ENCODE measurements at places on chromosomes 4 and X.

GRCh38 chr4:152310257-152310656 lies 225.6 kb downstream of the FBXW7 start:
- DNase-seq, result no peak

DNA sequence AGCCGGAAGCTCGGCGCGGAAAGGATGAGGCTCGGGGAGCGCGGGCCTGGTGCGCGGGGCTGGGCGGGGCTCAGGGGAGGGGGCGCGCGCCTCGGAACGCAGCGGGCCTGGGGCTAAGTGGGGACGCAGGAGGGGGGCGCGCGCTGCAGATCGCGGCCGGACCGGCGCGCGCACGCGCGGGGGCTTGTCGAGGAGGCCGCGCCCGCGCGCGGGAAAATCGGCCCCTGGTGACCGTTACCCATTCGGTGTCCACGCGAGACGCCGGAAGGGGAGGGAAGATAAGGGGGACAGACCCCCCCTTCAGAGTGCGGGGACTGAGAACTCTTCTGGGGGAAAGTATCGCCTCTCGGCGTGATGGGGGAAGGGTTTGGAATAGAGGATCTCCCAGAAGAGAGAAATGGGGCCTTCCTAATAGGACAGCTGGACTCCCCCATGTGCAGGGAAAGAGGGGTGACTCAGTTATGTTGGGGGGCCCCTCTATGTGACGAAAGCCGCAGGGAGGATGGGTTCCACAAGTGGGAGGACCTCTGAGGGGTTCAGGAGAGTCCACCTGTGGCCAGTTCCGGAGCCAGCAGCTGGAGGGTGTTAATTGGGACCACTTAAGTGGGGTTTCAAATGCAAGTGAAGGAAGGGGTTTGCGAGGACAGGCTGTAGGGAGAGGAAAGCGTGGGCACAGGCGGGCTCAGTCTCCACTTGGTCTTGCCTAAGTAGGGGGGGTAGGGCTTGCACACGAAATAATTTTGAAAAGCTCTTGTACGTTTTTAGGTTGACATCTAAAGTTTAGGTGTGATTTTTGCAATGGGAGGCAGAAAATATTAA lies 584 bp downstream of the SUV39H1 start:
- peak; percentile 59 for DNase-seq

DNA sequence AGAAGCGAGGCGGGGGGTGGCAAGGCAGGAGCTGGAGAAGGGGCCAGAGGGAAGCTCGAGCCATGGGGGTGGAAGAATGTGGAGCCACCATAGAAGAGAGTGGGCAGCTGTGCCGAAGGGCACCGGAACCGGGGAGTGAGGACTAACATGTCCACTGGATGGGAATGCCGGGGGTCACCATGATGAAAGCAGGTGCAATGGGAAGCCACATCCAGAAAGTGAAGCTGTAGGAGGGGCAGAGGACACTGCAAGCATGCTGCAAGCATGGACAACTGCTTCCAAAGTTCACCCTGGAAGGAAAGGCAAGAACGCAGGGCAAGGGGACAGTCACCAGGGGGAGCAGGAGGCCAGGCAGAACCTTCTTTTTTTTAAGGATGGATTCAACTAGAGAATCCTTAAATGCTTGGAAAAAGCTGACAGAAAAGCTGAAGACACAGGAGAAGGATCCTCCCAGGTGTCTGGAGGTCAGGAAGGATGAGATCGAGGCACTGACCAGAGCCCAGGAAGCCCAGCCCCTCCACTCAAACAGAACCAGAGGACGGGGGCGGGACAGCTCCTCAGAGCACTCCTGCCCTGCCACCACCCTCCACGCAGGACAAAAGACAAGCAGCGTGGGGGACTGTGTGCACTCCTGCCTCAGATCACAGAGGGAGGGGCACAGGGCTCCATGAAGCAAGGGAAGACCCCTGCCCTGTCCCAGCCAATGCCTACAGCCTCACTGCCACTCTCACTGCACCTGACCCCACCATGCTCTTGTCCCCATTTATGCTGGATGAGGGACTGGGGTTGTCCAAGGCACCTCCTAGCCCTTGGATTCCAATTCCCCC lies 169.2 kb downstream of the AFAP1 start:
- DNase-seq, result peak; percentile 53

GRCh38 chrX:121733514-121733913 lies 686.1 kb downstream of the GLUD2 start:
- DNase-seq, result no peak

DNA sequence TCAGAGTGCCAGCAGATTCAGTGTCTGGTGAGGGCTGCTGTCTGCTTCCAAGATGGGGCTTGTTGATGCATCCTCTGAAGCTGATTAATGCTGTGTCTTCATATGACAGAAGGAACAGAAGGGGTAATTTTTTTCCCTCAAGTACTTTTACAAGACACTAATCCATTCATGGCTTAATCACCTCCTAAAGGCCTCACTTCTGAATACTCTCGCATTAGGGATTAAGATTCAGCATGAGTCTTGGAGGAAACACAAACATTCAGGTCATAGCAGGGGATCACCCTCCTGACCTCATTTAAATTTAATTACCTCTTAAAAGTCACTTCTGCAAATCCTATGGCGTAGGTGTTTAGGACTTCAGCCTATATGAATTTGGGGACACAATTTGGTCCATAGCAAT lies 1145.5 kb upstream of the PCDH10 start:
- DNase-seq, result no peak

DNA sequence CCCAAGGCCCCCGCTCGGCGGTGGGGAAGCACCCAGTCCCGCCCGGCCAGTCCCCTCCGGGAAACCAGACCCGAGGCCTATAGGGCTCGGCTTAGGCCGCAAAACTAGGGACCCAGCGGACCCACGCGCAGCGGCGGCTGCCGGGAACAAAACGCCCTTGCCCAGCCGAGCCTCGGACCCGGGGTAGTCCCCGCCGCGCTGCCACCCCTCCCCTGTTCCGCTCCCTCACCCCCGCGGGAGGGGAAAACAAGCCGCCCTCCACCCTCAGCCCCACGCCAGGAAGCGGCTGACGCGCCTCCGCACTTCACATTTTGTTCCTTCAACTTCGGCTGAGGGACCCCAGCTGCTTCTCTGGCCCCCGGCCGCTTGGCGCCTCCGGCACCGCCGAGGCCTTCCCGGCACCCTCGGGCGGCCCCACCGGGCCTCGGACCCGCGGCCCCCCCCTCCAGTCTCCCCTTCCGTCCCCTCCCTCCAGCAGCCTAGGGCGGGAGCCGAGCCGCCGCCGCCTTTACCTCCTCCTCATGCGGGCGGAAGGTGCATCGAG lies 694 bp downstream of the PDS5A start:
- DNase-seq, result peak; percentile 52

GRCh38 chr4:159946983-159947615 lies 844.2 kb downstream of the RAPGEF2 start:
- DNase-seq, result no peak

DNA sequence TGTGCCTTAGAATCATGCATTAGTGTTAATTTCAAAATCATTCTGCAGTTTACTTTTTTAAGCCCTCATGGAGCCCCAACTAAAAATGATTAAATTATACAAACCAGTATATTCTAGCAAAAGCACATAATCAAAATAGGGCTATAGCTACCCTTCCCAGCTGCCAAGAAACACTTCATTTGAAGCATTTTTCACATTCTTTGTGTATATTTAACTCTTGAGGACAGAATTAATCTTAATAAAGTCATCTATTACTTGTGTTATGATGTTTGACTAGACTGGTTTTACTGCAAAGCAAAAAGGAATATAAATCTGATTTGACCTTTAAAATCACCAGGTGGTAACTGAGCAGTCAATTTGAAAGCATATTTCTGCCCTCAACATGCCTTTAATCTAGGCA lies 145.1 kb downstream of the PRDM5 start:
- no peak for DNase-seq

- no peak for DNase-seq
Measured at GRCh38 chrX:118595501-118596042, 100.0 kb downstream of the DOCK11 start.

GRCh38 chr4:85703096-85703495 lies 228.1 kb downstream of the ARHGAP24 start:
- DNase-seq, result no peak

DNA sequence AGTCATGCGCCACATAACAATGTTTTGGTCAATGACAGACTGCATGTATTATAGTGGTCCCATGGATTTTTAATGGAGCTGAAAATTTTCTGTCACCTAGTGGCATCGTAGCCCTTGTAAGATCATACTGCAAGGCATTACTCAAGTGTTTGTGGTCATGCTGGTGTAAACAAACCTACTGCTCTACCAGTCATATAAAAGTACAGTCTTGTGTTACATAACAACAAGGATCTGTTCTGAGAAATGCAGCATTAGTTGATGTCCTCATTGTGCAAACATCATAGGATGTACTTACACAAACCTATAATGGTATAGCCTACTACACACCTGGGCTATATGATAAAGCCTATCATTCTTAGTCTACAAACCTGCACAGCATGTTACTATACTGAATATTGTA lies 34.6 kb downstream of the COX18 start:
- no peak for DNase-seq

DNA sequence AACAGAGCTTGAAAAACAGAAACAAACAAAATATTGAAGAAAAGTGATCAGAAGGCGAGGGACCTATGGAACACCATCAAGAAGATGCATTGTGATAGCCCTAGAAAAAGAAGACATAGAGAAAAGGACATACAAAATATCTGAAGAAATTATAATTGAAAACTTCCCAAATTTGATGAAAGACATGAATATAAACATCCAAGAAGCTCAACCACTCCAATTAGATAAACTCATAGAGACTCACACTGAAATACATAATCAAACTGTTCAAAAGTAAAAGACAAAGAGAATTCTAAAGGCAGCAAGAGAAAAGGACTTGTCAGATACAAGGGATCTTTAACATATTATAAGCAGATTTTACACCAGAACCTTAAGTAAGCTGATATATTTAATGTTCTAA lies 869.8 kb downstream of the PCDH18 start:
- DNase-seq, result no peak

- DNase-seq, result no peak
Measured at GRCh38 chr4:60396341-60397049, 803.6 kb upstream of the ADGRL3 start.

DNA sequence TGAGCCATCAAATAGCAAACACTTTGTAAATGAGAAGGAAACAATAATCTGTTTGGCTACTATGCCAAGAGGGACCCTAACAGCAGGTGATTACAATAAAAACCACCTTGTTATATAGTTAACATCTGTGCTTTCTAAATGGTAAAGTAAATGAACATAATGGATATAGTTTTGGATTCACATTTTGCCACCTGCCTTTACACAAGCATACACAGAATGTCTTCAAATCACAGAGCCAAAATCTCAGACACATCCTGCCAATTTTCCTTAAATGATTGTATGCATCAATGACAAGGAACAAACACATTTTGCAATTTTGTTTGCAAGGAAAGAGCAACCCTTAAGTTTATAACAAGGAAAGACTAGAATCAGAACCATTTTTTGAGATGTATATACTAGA lies 334.2 kb downstream of the FSTL5 start:
- no peak for DNase-seq
